ENCODE measurements at places on chromosomes 1 and 21. TPM values are rescaled to one million over a fixed set of nuclear protein-coding genes. Genes with fewer than 3 reads are reported as not detected.

DNA sequence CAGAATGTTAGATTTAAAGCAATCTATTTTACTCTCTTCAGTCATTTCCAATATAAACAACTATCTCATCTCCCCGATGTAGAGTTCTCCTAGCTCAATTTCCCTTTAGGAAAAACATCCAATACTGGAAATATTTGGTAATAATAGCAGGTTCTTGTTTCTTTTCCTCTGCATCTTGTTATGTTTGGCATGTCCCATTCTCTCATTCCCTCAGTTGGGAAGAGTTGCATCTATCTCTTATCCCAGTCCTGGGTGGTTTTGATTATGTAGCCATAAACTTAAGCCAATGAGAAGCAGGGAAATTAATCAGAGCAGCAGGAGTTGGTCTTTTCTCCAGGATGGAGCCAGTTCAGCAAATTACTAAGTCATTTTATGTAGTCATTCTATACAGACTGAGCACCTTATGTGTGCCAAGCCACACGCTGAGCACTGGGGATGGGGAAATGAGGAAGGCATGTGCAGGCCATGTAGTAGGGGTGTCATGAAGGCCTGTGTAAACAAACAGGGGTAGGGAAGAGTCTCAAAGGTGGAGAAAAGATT, 418.2 kb upstream of the NFIA start:
- DNase-seq = no peak

Gene CNR2
- total RNA-seq = not detected

- DNase-seq = no peak
These were observed 8.3 kb upstream of the KCNAB2 start for GRCh38 chr1:6037338-6037762.

Gene NHLH1
- total RNA-seq = not detected

DNA sequence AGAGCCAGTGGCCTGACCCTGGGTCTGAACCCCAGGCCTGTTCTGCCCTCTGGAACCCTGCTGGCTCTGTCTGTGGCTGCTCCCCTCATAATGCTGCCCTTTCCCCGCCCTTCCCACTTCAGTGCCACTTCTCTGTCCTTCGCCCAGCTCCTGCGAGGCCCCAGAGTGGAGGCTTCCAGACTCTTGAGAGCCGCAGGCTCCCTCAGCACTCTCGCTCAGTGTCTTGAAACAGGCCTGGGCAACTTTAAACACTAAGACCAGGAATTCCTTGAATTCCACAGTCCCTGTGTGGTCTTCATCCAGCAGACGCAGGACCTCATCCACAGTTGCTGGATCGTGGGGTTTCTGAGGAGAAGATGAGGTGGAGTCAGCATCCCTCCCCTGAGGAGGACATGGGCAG, 3.5 kb downstream of the CRNN start:
- DNase-seq = no peak

DNA sequence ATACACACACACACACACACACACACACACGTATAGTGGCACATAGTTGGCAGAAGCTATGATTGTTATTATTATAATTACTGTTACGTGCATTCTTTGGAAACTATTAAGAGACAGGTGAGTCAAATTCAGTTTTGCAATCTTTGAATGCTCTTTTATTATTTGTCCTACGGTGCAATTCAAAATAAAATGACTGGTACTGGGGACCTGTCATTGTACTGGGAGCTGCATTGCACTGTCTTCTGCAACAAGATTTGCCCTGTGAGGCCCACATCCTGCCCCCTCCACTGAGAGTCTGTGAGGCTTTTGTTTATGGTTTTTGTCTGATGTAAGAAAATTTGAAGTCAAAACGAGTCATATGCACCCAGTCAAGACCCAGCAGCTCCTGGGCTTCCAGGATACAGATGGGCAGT, 1.9 kb downstream of the LY9 start:
- DNase-seq = no peak

DNA sequence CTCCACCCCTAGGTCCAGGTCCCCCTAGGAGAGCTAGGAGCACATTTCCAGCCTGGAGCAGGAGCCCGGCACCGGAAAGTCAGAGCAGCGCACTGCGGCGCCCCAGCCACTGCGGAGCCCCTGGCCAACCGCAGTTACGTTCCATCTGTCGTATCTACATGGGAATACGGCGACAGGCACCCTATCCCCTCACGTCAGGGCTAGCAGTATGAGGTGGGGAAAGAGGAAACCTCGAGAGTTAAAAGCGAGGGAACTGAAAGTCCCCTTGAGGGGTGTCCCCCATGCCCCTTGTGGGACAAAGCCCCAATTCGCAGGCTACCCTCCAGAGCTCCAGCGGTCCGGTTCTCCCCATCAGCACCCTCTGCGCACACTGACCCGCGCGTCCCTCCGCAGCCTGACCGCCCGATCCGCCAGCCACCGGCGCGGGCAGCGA, 995 bp downstream of the COLGALT2 start:
- DNase-seq = no peak

Gene ERG
- total RNA-seq = not detected

Gene GCSAML
- not detected for total RNA-seq

Gene OR10J1
- total RNA-seq = not detected

Gene TMEM59
- 193 TPM for total RNA-seq

Gene CHI3L1
- not detected for total RNA-seq

GRCh38 chr1:233140974-233141373, 154.6 kb downstream of the PCNX2 start:
- no peak for DNase-seq

Gene TAS1R2
- not detected for total RNA-seq

Gene TRIM46
- not detected for total RNA-seq

Gene KIF21B
- total RNA-seq = 3.8 TPM

Gene LENEP
- 0.18 TPM for total RNA-seq

Gene KLF17
- not detected for total RNA-seq

Gene S100A8
- total RNA-seq = not detected

Gene ACTL8
- total RNA-seq = 0.55 TPM

Gene FAAP20
- 119 TPM for total RNA-seq

Gene ZRANB2
- 16.3 TPM for total RNA-seq

DNA sequence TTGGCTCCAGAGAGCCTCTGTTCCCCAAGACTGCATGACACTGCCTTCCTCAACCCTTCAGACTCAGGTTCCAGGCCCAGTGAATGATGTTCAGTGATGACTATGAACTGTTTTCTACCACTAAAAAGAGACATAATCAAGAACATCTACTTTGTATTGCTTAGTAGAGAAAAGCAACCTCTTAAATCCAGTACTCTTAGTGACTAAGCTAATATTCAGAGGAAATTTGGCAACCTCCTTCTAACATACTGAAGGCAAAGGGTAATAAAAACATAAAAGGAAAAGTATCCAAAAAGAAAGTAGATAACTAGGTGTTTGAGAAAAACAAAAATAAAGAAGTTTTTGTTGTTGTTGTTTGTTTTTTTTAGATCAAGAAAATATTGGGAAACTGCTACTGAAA, 153.3 kb upstream of the RUNX1 start:
- no peak for DNase-seq

- no peak for DNase-seq
These were observed 165.1 kb downstream of the SLC45A1 start for GRCh38 chr1:8482979-8483381.

DNA sequence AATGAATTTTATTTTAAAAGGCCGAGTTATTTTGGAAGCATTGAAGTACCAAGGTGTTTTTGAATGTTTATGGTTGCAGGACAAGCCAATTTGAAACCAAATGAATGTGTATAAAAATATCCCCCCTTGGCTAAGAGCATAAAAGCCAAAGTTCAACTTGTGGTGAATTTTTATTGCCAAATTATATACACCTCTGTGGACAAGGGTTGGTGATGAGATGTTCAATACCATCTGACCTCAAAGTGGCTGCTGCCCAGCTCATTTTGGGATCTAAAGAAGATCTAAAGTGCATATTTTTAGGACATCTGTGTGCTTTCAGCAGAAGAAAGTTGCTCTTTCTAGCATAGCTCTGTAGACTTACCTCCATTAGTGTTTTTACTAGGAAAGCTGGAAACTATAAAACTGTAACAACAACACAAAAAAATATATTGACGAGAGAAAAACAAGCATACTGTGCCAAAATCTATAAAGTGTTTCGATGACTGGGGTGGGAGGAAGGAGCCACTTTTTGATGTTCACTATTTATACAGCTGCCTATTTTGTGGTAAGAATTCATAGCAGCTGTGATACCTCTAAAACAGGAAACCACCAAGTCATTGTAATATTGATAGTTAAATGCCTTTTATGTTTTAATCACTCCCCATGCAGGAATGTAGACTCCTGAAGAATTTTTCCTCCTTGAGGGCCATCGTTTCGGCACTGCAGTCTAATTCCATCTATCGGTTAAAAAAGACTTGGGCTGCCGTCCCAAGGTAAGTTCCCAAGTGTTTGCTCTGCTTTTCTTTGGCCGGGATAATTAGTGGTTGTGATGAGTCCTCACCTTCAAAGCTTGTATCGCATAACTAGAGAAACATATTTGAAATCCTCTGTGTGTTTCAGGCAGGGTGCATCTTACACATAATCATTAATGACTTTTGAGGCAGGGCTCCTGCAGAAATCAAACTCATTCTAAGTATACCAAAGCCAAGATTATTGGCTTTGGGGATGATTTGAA, 83.2 kb downstream of the RGL1 start:
- DNase-seq = no peak

Gene LYPD8
- total RNA-seq = not detected

GRCh38 chr1:154999571-155000410, 2.8 kb upstream of the ZBTB7B start:
- DNase-seq = peak; percentile 56

- no peak for DNase-seq
These were observed 76.8 kb upstream of the HNRNPU start for GRCh38 chr1:244941121-244941520.

Gene CACHD1
- not detected for total RNA-seq

Gene ELF3
- total RNA-seq = 1,050 TPM

DNA sequence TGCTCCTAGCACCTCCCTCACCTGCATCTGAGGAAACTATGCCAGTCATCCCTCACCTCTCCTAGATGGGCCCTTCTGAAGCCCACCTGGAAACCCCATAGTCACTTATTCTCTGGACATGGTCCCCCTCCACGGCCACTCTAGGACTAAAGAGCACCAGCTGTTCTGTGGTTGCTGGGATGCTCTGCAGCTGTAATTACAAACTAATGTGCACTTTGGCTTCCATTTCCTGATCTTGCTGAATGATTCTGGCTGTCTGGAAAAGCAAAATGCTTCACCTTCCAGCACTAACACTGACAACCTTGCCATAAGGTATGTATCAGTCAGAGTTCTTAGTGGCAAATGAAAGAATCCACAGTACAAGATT, 48.7 kb upstream of the PSEN2 start:
- no peak for DNase-seq

Gene SYNC
- 0.65 TPM for total RNA-seq

GRCh38 chr1:197806718-197807117, 31.4 kb upstream of the DENND1B start:
- no peak for DNase-seq

Gene KCNA3
- total RNA-seq = not detected

Gene RBM15
- total RNA-seq = 67.9 TPM

- DNase-seq = no peak
These were observed 49.5 kb downstream of the SSBP3 start for GRCh38 chr1:54356680-54357147.

- DNase-seq = no peak
These were observed 412.4 kb downstream of the DISC1 start for GRCh38 chr1:232038706-232039677.

Gene PEA15
- 38.7 TPM for total RNA-seq

Gene NR1I3
- not detected for total RNA-seq

- DNase-seq = peak; percentile 82
These were observed 517 bp upstream of the H3-3A start for GRCh38 chr1:226061841-226062557.

DNA sequence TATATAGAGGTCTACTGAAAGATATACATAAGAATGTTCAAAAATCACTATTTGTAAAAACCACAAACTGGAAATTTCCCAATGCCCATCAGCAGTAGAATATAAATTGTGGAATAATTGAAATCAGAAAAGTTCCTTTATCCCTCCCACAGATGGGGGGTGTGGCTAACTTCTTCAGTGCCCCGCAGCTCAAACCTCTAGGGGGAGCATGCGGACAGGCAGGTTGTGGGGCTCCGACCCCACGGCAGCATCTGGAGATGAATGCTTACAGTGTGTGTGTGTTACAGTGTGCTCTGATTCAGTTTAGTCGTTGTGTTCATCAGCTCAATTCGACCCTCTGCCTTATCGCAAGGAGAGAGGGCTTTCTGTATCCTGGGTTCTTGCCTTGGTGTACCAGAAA, 262.1 kb upstream of the LRRC7 start:
- peak; percentile 41 for DNase-seq

- no peak for DNase-seq
These were observed 54.4 kb upstream of the EDN2 start for GRCh38 chr1:41538741-41539417.

DNA sequence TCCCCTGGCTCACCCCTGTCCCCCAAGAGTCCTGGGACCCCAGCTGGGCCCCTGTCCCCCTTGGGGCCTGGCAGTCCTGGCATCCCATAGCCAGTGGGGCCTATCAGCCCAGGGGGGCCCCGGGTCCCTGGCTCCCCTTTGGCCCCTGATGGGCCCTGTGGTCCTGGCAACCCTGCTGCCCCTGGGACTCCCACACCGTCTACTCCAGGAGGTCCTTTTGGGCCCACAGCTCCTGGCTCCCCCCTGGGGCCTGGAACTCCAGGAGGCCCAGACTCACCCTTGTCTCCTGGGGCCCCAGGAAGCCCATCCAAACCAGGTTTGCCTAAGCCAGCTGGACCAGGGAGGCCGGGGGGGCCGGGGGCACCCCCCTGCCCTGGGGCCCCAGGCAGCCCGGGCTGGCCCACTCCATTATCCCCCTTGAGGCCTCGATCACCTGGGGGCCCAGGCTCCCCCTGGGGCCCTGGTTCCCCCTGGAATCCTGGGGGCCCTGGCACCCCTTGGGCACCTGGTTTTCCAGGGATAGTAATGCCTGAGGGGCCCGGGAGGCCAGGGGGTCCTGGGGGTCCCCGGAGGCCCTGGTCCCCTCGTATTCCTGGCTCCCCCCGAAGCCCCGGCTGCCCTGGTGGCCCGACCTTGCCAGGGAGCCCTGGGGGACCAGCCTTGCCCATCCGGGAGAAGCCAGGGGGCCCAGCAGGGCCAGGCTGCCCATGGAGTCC, 10.1 kb downstream of the ADPRS start:
- no peak for DNase-seq

- DNase-seq = no peak
These were observed 19.5 kb downstream of the HYI start for GRCh38 chr1:43434256-43434655.

DNA sequence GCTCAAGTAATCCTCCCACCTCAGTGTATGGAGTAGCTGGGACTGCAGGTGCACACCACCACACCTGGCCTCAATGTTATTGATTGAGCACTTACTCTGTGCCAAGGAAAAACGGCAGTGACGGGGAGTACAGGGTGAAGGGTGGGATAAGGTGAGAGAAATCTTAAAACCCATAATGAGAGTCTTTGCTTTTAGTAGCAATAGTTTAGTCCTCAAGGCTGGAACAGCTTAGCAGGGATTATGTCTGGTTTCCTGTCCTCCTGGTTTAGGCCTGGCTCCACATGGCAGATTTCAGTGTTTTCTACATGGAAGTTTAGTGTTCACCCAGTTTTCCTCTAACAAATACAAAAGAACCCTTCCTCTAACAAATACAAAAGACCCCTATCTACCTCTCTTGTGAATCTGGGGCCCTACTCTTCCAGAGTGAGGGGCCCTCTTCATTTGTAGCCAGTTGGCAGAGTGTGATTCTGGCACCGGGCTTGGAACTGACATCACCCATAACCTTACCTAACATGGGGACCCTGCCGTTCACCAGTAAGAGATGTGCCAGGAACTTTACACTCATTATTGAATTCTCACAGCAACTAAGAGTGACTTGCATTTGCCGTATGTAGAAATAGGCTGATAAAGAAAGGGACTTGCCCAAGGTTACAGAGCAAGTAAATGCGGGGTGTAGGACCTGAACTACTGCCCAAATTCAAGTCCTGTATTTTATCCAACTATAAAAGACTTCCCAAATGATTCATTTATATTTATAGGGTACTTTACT, 6.9 kb downstream of the ZNF691 start:
- no peak for DNase-seq
